Non-pigmented ciliary epithelial cell (primary cell): ENCODE measurements at places on chromosomes 4 and X.
A peak's percentile ranks its signal among the peaks of the same experiment; 100 is the strongest.

DNA sequence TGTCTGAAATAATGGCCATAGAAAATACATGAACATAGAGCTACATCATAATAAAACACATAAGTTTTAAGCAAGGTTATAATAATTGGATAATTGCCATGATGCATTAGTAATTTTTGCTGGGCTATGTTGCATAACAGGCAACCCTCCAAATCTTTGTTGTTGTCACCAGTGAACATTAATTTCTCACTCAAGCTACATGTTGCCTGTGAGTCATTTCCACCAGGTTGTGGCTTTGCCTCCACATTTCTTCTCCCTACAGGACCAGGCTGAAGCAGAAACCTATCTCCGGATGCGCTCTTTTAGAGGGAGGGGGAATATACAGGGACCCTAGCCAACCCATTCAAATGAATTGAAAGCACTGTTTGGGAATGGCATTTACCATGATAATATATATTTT lies 347.7 kb downstream of the GABRG1 start:
- peak; percentile 4 for DNase-seq

DNA sequence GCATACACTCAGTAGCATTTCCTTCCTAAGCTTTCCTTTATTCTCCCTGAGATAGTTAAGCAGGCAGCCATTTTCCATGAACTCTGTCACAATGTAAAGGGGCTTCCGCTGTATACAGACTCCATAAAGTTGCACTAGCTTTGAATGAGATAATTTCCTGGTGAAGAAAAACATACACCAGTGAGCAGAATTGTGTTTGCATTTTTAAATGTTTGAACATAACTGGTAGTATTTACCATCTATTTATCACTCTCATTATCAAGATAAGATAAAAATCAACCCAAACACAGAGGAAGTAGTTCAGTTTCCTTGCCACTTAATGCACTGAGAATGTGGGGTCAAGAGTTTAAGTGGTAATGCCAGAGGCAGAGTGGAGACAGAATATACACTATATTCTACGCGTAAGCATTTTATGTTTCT lies 54.1 kb downstream of the TXK start:
- peak; percentile 69 for DNase-seq

DNA sequence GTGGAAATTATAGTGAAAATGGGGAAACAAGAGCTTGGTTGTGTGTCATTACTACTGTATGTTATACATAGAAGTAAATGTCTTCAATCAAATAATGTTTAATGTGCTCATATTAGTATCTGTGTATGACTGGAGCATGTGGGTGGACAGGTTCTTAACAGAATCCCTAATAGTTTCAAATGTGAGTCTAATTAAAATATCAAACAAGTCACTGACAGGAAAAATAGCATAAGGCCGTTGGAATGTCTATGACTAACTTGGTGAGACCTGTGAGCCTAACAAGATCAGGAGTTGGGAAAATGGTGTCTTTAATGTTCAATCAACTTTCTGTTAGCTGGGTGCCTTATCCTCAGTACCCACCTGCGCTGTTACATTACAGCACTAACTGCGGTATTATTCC lies 6.2 kb upstream of the CXCL3 start:
- DNase-seq: no peak

DNA sequence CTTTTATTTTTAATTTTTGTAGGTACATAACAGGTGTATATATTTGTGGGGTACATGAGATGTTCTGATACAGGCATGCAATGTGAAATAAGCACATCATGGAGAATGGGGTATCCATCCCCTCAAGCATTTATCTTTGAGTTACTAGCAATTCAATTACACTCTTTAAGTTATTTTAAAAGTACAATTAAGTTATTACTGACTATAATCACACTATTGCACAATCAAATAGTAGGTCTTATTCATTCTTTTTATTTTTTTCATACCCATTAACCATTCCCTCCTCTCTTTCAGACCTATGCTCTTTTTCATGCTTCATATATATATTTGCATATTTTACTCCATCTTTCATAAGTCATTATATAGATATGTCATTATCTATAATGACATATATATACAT lies 93.3 kb downstream of the MAGEB5 start:
- DNase-seq: no peak

- no peak for DNase-seq
Measured at GRCh38 chrX:123518791-123519190, 214.1 kb downstream of the THOC2 start.

DNA sequence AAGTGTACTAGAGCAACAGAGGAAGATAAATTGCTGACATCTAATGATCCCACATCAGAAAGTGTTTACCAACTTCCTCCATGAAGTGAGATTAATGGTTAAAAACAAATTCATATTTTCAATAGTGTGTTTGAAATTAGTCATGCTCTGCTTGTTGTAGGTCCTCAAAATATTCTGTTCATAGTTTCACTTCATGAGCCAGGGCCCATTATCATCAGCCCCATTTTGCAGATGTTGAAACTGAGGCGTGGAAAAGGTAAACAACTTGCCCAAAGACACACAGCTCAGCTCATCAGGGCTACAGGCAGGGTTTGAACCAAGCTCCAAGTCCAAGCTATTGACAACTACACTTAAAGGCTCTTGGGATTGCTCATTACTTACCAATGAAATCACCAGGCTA lies 103.5 kb upstream of the PPARGC1A start:
- DNase-seq: no peak

DNA sequence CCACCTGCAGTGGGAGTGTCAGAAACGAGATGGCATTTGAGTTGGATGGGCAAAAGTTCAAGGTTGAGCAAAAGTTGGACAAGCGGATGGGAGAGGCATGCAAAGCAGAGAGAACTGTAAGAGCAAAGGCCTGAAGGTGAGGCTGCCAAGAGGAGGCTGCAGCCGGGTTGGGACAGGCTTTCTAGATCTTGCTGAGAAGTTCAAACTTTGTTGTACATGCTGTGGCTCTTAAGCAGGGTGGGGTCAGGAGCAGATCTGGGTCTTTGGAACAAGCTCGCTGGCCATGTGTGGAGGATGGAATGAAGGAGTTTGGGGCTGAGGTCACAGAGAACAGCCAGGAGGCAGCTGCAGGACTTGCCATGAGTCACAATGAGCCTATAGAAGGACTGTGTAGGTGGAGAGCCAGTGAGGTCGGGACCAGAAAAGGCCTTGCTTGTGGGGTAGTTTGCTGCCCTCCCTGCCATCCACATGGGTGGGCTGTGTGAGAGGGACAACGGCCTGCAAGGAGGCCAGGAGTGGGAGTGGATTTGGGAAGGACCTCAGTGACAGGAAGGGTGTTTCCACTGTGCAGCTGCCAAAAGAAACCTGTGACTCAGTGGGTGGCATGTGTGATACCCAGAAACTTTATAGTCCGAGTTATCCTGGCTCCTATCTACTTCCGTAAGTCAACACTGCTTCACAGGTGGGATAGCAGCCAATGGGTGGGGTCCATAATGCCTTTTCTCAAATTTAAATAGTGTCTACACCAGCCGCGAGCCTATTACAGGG lies 210.4 kb downstream of the MID1IP1 start:
- DNase-seq: no peak

GRCh38 chr4:108427946-108428485 lies 192.4 kb upstream of the RPL34 start:
- DNase-seq: no peak

DNA sequence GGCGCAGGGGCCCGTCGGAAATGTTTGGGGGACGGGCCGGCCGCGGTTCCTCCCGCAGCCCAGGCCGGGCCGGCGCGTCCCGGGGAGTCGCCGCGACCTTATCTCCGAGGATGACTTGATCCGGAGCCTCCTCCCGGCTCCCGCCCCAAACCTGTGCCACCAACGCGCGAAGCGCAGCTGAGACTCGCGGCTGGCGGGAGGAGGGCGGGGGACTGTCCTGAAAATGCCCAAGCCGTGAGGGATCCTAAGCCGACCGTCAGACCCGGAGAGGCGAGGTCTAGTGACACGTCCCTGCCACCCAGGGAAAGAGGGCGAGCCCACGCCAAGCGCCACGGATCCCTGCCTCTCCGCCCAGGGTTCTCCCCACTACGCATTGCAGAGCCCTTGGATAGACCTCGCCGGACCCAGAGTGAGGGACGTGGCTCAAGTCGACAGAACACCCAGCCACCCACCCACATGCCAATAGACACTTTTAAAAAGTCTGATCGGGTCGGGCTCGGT lies 26.9 kb downstream of the UTP14A start:
- DNase-seq: no peak

DNA sequence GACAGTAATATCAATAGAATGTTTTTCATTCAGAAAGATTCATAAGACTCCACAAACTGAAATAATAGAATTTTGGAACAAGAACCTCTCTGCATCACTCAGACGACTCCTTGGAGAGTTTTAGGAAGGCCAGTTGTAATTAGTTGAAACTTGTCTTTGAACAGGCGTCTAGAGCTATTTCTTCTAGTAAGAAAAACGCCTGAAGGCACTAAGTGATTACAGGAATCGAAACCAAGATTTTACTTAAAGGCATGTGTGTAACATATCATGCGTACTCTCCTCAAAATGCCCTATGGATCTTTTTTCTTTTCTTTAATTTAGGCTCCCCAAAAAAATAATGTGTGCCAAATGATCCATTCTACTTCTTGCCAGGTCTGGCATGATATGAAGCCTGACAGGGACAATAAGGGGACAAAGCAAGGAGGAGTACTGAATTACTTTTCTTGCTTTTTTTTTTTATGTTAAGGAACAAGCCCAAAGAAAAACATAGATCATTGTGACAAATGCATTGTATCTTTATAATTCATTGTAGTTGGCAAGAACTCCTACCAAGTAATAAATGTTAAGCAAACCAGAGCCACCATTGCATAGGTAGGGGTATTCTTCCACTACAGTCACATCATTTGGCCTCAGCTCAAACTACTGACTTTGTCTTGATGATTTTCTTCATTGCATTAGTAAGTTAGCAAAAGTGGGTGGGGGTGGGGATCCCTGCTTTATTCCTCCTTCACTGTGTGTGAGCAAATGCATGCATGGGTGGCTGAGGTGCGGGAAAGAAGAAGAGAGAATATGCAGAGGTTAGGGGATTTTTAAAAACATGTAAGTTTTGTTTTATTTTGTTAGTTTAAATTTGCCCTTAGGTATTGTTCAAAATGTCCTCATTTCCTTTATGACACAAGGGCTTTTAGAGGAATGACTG lies 79.9 kb upstream of the ATOH1 start:
- DNase-seq: no peak

GRCh38 chr4:38691251-38692008 lies 27.4 kb downstream of the KLF3 start:
- DNase-seq: peak; percentile 58

- no peak for DNase-seq
Measured at GRCh38 chr4:62896721-62897120, 1512.5 kb downstream of the TECRL start.

DNA sequence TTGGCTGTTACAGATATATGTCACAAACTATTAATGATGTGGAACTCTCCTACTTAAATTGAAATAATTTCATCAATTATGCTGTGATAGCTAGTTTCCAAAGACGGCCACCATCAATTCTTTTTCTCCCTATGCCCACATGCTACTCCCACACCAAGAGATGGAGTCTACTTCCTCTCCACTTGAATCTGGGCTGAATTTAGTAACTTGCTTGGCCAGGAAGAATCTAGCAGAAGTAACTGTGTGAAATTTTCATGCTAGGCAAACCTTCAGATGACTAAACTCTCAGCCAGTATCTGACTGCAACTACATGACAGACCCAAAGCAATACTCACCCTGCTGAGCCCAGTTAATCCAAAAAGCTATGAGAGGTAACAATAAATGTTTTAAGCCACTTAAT lies 3.2 kb downstream of the SEPSECS start:
- DNase-seq: no peak

- no peak for DNase-seq
Measured at GRCh38 chrX:2261831-2262667, 238.7 kb downstream of the DHRSX start.

GRCh38 chr4:89712141-89712540 lies 124.8 kb downstream of the SNCA start:
- DNase-seq: peak; percentile 44

DNA sequence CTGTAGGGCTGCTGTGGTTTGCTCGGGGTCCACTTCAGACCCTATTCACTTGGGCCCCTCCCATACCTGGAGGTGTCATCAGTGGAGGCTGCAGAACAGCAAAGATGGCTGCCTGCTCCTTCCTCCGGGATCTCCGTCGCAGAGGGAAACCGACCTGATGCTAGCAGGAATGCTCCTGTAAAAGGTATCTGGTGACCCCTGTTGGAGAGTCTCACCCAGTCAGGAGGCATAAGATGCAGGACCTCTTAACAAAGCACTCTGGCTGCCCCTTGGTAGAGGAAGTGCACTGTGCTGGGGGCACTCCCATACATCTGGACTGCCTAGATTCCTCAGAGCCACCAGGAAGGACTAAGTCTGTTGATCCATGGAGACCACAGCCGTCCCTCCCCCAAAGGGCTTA lies 296.9 kb downstream of the GRID2 start:
- no peak for DNase-seq

GRCh38 chr4:1660948-1661677 lies 23.0 kb downstream of the FAM53A start:
- no peak for DNase-seq
